ENCODE measurements at places on chromosomes 16 and 17. TPM values are rescaled to one million over a fixed set of nuclear protein-coding genes. Genes with fewer than 3 reads are reported as not detected.

SPATA2L gene
- total RNA-seq = 14.1 TPM

CD300LG gene
- total RNA-seq = not detected

USP31 gene
- 17.4 TPM for total RNA-seq

C17orf67 gene
- total RNA-seq = 3.0 TPM

ABCC6 gene
- 1.8 TPM for total RNA-seq

ZFP1 gene
- total RNA-seq = 10.3 TPM

TPSG1 gene
- not detected for total RNA-seq

ZNF469 gene
- total RNA-seq = 2.4 TPM

CLEC10A gene
- not detected for total RNA-seq

SLC13A2 gene
- total RNA-seq = not detected

CYGB gene
- total RNA-seq = 5.1 TPM

KRT20 gene
- total RNA-seq = 0.21 TPM

BCL6B gene
- 11.4 TPM for total RNA-seq

SCGB1C2 gene
- not detected for total RNA-seq

IGFALS gene
- total RNA-seq = not detected

ZNF385C gene
- 3.7 TPM for total RNA-seq

VPS9D1 gene
- total RNA-seq = 5.6 TPM

NPIPA2 gene
- 19.5 TPM for total RNA-seq

OR1A1 gene
- total RNA-seq = not detected

CD300C gene
- not detected for total RNA-seq

G6PC1 gene
- not detected for total RNA-seq

EVPL gene
- total RNA-seq = 0.62 TPM

CSH1 gene
- total RNA-seq = not detected

CNTD1 gene
- total RNA-seq = not detected

ABAT gene
- total RNA-seq = 4.4 TPM

PRSS8 gene
- 78.8 TPM for total RNA-seq

GUCY2D gene
- total RNA-seq = 1.1 TPM

FXR2 gene
- total RNA-seq = 33.3 TPM

OTOP2 gene
- not detected for total RNA-seq

VASN gene
- 9.1 TPM for total RNA-seq

NPW gene
- 15.2 TPM for total RNA-seq

PRSS22 gene
- 2.3 TPM for total RNA-seq

HOXB8 gene
- not detected for total RNA-seq

MT1X gene
- total RNA-seq = 328 TPM

GPR179 gene
- total RNA-seq = 0.46 TPM

TP53TG3C gene
- total RNA-seq = not detected

ACAP1 gene
- total RNA-seq = 60.6 TPM

All from WTC11 (cell line).